ENCODE measurements at places on chromosomes 7 and 10.

DNA sequence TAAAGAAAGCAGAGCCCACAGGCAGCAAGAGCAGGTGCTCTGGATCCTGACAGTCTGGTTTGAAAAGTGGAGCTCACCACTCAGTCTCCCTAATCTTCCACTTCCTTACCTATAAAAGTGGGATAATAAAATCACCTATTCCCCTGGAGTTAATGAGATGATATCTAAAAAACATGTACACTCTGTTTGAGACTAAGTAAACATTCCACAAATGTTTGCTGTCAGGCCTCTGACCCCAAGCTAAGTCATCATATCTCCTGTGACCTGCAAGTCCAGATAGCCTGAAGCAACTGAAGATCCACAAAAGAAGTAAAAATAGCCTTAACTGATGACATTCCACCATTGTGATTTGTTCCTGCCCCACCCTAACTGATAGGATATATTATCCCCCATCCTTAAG lies 1324.5 kb downstream of the XPNPEP1 start:
- no peak for DNase-seq

DNA sequence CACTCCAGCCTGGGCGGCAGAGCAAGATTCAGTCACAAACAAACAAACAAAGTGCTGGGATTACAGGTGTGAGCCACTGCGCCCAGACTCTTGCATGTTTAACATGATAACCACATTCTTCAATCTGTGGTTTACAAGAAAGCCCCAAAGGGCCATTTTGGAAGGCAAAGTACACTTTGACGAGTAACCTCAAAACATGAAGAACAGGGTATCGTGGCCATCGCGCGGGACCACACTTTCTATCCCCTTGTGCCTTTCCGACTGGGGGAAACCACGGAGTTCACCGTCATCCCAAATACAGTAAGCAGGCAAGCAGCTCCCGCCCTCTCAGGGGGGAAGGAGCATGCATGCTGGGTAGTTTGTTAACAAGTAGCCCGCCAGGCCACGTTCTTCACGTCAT lies 125.2 kb downstream of the RNF216 start:
- no peak for DNase-seq

DNA sequence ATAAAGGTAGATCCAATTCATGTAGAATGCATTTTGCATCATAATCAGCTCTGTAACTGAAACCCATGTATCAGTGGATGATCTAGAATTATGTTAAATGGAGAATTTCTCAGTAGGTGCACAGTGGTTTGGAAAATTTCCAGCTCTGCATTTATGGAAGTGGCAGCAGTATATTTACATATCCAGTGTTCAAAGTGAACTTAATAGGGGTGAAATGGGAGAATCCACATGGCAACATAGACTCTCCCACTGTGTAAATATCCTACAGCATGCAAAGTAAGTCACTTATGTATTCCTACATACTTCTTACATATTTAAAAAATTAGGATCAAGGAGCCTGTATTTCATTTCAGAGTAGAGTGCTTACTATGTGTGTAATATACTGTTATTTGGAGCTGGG lies 35.3 kb downstream of the CDC14C start:
- no peak for DNase-seq

DNA sequence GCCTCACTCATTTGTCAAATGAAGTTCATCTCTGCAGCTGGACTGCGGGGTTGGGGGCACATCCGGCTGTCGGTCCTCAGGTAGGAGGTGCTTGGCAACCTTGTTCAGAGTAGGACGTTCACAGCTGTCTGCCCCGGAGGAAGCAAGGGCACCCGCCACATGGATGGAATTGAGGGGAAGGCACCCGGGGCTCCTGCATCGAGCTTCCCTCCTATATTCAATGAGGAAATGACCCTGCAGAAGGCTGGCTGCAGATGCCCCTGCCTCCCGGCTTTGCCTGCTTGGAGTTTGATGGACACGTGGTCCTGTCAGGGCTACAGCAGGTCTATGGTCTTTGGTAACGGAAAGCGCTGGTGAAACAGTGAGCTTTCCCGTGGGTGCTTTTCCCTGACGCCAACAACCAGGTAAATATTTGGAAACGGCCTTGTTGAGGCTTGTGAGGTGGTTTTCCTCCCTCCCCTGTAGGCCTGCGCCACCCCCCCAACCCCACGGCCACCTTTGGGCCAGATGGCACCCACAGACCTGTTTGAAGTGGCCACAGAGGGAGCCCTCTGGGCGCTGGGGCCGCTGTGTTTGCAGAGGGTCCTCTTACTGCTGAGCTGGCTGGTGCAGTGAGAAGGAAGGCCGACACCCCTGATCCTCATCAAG lies 32.9 kb downstream of the HTRA1 start:
- no peak for DNase-seq

- no peak for DNase-seq
Observed at GRCh38 chr10:48770561-48771089, 86.0 kb downstream of the WDFY4 start.

GRCh38 chr7:100486111-100486636 lies 2.4 kb downstream of the NYAP1 start:
- no peak for DNase-seq

DNA sequence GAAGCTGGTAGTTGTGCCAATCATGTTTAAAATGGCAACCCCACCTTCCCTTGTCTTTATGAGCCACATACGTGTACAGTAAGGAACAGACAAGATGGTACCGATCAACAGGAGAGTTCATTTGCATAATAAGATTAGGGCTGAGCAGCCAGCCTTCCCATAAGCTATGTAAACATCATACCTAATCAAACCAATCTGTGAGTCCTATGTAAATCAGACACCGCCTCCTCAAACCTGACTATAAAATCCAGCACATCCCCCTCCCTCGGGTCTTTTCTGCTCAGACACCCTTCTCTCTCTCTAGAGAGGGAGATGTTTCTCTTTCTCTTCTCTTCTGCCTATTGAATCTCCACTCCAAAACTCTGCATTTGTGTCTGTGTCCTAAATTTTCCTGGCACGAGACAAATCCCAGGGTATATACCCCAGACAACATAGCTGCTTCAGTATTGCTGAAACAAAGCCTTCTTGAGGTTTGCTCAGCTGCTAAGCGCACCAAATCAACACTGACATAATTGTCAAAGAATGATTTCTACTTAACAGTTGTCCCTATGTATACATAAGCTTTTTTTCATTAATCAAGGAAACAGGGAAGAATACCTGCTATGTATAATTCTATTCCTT lies 279.2 kb downstream of the THSD7A start:
- no peak for DNase-seq

- no peak for DNase-seq
Observed at GRCh38 chr10:83212632-83213334, 926.5 kb upstream of the GHITM start.

DNA sequence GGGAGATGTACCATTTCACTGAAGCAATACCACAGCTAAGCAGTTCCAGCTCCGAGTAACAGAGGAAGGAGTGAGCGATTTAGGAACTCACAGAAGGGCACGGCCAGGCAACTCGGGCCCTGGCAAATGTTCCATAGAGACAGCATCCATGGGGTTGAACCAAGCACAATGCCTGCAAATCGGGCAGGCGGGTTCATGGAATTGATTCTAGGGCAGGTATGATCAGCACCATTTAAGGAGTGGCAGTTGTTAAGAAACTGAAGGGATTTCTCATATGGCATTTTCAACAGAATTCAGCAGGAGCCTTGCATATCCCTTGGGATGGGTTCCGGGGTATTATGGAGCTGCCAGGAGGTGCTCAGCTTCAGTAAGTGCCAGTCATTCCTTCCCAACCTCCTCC lies 66.4 kb downstream of the IKZF1 start:
- no peak for DNase-seq

All from hematopoietic multipotent progenitor cell treated with erythropoietin and hydrocortisone succinate and interleukin-3 and kit ligand, for 8 days (in vitro differentiated cells).